Stimulated activated CD8-positive, alpha-beta memory T cell treated with anti-CD3 and anti-CD28 coated beads, Interleukin-7, amount 100 ng/mL, for 4 hours (primary cell): ENCODE measurements at places on chromosomes 3 and 15.

DNA sequence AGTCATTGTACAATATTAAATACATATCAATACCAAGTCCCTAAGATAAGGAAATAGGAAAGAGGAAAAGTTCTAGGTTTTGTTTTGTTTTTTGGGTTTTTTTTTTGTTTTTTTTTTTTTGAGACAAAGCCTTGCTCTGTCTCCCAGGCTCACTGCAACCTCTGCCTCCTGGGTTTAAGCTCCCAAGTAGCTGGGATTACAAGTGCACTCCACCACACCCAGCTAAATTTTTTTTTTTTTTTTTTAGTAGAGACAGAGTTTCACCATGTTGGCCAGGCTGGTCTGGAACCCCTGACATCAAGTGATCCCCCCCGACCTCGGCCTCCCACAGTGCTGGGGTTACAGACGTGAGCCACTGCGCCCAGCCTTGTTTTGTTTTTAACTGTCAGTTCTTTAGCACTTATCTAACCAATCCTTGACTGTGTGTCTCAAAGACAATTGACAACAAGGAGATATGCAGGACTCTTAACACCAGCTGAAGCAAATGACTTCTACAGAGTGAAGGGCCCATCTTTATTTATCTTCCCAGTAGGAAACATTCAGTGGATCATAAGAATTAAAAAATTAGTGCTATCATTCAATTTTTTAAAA, 100.0 kb upstream of the RAP2B start:
- DNase-seq, result no peak

GRCh38 chr3:137789236-137789635, 25.1 kb downstream of the SOX14 start:
- no peak for DNase-seq

DNA sequence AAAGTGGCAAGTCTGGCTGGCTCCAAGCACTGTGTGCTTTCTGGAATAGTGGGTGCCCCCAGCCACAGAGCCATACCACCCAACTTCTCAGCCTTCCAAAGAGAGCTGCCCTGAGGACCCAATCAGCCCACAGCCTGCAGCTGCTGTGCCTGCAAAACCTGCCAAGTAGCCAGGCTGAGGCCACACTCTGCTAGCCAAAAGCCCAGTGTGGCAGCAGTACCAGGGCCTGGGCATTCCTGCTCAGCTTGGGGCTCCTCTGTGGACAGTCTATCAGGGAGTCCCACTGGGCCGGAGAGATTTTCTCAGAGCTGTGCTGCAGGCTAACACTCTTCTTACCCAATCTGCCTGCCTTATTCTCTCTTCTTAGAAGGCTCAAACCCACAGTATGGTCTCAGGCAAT, 136.5 kb downstream of the TPRA1 start:
- DNase-seq, result no peak

GRCh38 chr15:75697523-75697922, 15.1 kb downstream of the CSPG4 start:
- DNase-seq, result no peak

- DNase-seq, result no peak
Observed at GRCh38 chr3:23368731-23369130, 165.6 kb downstream of the UBE2E2 start.

DNA sequence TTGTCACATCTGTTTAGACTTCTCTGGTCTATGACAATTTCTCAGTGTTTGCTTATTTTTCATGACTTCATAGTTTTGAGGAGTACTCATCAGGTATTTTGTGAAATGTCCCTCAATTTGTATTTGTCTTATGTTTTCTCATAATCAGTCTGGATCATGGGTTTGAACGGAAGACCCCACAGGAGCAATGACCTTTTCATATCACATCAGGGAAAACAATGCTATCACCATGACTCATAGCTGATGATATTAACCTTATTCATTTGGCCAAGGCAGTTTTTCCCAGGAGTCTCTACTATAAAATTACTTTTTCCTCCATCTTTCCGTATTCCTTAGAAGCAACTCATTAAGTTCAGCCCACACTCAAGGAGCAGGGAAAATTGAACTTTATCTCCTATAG, 32.7 kb downstream of the AADACL2 start:
- no peak for DNase-seq

GRCh38 chr3:141110322-141110721, 59.2 kb downstream of the SPSB4 start:
- no peak for DNase-seq

DNA sequence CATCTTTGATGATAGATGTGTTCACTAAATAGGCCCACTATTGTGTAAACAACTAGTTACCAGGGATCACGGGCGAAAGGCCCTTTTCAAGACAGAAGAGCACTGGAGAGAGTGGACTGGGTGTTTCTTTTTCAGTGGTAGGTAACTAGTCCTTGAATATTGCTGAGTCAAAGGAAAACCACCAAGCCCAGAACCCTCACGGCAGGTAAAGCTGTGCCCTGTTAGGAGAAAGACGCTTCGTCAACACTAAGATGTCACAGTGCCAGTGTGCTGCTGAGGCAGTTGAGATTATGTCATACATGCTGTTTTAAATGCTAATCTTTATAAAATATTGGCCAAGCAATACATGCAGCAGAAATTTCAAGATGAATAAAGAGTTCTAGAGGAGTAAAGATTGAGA, 578.6 kb downstream of the PYDC2 start:
- DNase-seq, result no peak
